ENCODE measurements at places on chromosomes 4 and X. TPM values are rescaled to one million over a fixed set of nuclear protein-coding genes. Genes with fewer than 3 reads are reported as not detected.

Gene TMEM144
- 11.9 TPM for total RNA-seq

Gene ESX1
- total RNA-seq: not detected

Gene FGFR3
- total RNA-seq: 5.4 TPM

Gene DCX
- not detected for total RNA-seq

Gene SAT1
- 417 TPM for total RNA-seq

Gene FAM9C
- total RNA-seq: not detected

Gene RBMXL3
- total RNA-seq: not detected

Gene MAGEA3
- not detected for total RNA-seq

Gene TGIF2LX
- not detected for total RNA-seq

Gene ZFP92
- total RNA-seq: 0.85 TPM

Gene MAGEA4
- total RNA-seq: not detected

Gene CENPVL2
- total RNA-seq: not detected

Gene RHOH
- total RNA-seq: 2.5 TPM

Gene KLKB1
- total RNA-seq: 1.1 TPM

Gene RBM46
- 0.58 TPM for total RNA-seq

Gene SSX2B
- total RNA-seq: not detected

Gene HPGDS
- 4.7 TPM for total RNA-seq

Gene PAGE5
- total RNA-seq: not detected

Gene DMRTC1
- total RNA-seq: not detected

Gene XAGE2
- total RNA-seq: 1.7 TPM

Gene PPEF2
- total RNA-seq: 0.22 TPM

Gene AMTN
- not detected for total RNA-seq

Gene PPP2R2C
- total RNA-seq: 0.58 TPM

Gene KIAA1210
- 0.27 TPM for total RNA-seq

Gene SMIM43
- 3.7 TPM for total RNA-seq

Gene DDX60
- total RNA-seq: 29.6 TPM

Gene FAM47A
- not detected for total RNA-seq

Gene HDX
- total RNA-seq: 11.2 TPM

Gene FREM3
- total RNA-seq: not detected
